ENCODE measurements at places on chromosomes 5 and 9. TPM values are rescaled to one million over a fixed set of nuclear protein-coding genes. Genes with fewer than 3 reads are reported as not detected.

Gene DMRTA1
- 4.3 TPM for total RNA-seq

Gene CDK9
- 22.4 TPM for total RNA-seq

Gene NUTM2G
- 0.48 TPM for total RNA-seq

Gene WNK2
- 10.4 TPM for total RNA-seq

Gene RANBP3L
- total RNA-seq, result 36.4 TPM

Gene PCDHB16
- total RNA-seq, result 4.1 TPM

Gene MRRF
- total RNA-seq, result 60.2 TPM

Gene OR13C3
- 6.5 TPM for total RNA-seq

Gene TXNDC8
- total RNA-seq, result 5.1 TPM

Gene TRAPPC13
- total RNA-seq, result 22.1 TPM

Gene LMX1B
- total RNA-seq, result not detected

Gene PCDHGA11
- 7.9 TPM for total RNA-seq

Data from umbilical cord (tissue), 2 donors.